Astrocyte (in vitro differentiated cells and primary cell): ENCODE measurements at places on chromosomes 5 and 9. TPM values are rescaled to one million over a fixed set of nuclear protein-coding genes. Genes with fewer than 3 reads are reported as not detected.

DNA sequence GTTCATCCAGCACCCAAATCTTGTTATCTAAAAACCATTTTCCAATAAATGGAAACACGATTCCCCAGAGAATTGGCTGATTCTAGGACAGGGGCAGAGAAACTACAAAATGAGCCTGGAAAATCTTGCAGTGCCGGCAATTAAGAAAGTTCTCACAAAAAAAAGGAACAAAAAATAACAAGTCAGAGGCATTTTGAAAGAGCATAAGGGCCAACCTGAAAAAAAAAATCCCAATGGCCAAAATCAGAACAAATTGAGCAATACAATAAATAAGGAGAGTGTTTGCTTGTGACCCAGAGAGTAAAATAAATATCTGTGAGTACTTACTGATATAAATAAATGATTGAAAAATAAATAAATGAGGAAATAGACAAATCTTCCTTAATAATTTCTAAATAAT, 55.1 kb upstream of the S1PR3 start:
- DNase-seq, result no peak

The TMEFF1 gene
- 10.3 and 14.8 TPM in 2 replicates for total RNA-seq

- DNase-seq, result peak; percentile 26
Measured at GRCh38 chr9:104808035-104808614, 44.2 kb downstream of the NIPSNAP3B start.

The ZNG1A gene
- total RNA-seq, result 45.2 and 49.4 TPM in 2 replicates

DNA sequence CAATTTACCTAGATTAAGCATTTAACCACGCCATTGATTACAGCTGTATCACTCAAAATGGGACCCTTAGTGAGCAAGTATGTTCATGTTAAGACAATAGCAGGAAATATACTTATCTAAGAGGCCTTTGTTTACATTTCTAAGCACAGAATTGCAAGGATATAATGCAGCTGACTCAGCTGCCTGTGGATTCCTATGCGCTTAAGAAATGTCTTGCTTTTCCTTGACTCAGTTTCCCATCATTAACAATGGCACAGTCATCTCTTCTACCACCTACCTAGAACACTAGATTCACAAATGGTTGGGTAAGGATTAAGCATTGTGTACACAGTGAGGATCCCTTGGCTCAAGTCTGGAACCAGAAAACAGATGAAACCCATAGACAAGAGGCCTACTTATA, 163.8 kb downstream of the TSSK1B start:
- peak; percentile 80 for DNase-seq

The ZNF474 gene
- total RNA-seq, result 0.38 and 0.45 TPM in 2 replicates

The SLC46A2 gene
- total RNA-seq, result not detected in 2 replicates

DNA sequence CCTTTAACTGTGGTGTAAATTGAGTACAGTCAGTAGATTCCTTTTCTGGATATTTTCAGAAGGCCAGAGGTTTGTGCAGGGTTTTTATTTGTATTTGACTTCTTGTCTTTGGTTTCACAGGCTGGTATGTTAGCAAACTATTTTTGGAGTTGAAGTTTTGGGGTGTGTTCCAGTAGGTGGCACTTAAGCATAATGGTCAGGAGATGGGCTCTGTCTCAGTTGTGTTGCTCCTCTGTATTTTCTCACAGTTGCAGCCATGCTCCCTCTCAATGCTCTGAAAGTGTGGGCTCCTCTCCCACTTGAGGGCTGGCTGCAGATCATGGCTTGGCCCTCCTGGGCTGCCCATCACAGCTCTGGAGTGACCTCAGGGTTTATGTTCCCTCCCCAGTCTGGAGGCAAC, 267.0 kb upstream of the PCSK5 start:
- no peak for DNase-seq

The SARDH gene
- 2.8 and 3.7 TPM in 2 replicates for total RNA-seq

- DNase-seq, result peak; percentile 40
Measured at GRCh38 chr5:137073189-137073588, 425.9 kb downstream of the SPOCK1 start.

The SPINK6 gene
- total RNA-seq, result not detected in 2 replicates
